ENCODE measurements at places on chromosomes 1 and 21.

GRCh38 chr1:97832481-97832880, 88.4 kb downstream of the DPYD start:
- DNase-seq: no peak

DNA sequence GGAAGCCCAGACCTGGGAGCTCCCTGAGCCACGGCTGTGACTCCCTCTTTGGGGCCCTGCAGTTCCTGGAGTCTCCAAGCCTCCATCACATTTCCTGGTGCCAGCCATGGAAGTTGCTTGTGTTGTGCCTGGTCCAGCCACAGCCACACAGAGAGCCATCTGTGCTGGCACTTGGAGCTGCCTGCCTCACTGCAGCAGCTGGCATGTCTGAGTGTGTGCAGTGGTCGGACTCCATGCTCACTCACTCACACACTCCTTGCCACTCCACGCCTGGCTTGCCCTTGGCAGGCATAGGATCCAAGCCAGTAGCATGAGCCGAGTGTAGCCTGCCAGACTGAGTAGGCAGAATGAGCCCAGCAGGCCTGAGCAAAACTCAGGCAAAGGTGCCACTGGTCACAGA, 516.3 kb upstream of the BEND5 start:
- no peak for DNase-seq

DNA sequence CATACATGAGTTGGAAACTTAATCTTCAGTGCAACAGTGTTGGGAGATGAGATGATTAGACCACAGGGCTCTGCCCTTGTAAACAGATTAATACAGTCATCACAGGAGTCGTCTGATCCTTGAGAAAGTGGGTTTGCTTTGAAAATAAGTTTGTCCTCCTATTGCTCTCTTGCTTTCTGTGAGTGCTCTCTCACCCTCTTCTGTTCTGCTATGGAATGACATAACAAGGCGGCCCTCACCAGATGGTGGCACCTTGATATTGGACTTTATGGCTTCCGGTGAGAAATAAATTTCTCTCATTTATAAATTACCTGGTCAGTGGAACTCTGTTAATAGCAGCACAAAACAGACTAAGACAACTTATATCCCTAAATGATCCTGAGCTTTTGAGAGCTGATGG, 353.6 kb downstream of the BRINP3 start:
- no peak for DNase-seq

- no peak for DNase-seq
Measured at GRCh38 chr1:101816262-101816661, 180.5 kb downstream of the OLFM3 start.

DNA sequence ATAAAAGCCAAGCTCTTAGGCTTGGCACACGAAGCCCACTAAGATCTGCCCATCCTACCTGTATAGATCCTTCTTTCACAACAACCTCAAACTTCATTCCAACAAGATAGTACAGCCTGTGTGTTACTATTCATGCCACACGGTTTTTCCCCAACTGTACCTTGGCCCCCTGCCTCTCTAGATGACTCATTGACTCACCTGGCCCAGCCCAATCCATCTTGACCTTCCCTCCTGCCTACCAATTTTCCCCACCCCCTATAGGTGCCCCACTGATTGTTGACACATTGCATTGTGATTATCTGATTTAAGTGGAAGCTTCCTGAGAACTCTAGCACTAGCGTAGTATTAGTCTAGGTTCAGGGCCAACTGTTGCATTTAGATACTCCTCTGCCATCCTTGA, 2.0 kb upstream of the CD101 start:
- no peak for DNase-seq

GRCh38 chr1:99950486-99950885, 19.3 kb upstream of the SLC35A3 start:
- no peak for DNase-seq

DNA sequence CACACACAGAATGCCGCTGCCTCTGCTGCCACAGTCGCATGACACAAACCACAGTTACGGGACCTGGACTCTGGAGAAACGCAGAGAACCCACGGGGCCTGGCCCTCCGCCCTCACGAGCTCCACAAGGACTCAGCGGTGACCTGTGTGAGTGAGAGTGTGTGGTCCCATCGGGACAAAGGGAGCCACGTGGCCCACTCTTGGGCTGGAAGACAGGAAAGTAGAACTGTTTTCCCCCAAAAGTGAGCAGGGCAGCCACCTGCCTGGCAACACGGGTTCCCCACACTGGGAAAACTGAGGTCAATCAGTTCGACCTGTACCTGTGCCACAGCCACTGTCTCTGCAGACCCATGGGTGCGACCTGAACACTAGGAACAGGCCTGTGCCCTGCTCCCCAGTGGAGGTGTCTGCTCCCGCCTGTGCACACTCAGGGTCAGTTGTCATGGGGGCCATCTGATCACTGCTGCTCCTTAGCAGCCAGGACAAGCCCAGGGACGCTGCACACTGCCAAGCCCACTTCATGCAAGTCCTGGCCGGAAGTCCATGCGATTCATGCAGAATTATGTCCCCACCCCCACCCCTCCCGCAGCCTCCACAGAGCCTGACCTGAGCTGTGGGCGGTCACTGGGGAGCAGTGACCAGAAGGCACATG, 54.4 kb upstream of the ADARB1 start:
- DNase-seq: peak; percentile 33

DNA sequence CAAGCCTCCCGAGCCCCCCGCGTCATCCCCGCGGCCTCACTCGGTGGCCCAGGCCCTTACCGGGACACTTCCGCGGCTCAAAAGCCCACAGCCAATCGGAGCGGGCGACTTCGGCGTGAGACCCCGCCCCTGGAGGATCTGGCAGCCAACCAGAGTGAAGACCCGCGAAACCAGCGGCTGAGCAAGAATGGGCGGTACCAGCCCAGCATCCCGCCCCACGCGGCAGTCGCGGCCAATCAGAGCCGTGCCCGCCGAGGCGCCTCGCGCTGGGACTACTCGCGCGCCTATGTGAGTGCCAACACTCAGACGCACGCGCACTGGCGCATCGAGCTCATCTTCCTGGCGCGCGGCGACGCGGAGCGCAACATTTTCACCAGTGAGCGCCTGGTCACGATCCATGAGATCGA, 22.5 kb downstream of the DISP3 start:
- peak; percentile 71 for DNase-seq

DNA sequence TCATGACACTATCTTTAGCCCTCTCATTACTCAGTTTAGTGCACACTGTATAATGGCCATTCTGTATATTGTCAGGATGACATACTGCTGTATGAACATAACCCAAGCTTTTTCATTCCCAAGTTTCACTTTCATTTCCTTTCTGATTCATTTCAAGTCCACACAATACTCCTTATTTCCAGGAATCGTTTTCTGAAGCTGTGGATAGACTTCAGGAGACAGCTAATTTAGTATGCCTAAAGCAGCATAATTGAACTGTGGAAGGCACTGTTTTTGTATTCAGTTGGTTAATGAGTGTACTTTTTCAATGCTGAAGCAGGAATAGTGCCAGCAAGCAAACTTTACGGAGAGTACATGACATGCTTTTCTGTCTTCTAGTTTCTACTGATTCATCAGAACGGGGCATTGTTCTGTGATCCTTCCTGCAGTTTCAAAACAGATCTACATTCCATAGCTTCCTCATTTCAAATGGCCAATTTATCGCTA, 578.5 kb upstream of the ZP4 start:
- DNase-seq: no peak

DNA sequence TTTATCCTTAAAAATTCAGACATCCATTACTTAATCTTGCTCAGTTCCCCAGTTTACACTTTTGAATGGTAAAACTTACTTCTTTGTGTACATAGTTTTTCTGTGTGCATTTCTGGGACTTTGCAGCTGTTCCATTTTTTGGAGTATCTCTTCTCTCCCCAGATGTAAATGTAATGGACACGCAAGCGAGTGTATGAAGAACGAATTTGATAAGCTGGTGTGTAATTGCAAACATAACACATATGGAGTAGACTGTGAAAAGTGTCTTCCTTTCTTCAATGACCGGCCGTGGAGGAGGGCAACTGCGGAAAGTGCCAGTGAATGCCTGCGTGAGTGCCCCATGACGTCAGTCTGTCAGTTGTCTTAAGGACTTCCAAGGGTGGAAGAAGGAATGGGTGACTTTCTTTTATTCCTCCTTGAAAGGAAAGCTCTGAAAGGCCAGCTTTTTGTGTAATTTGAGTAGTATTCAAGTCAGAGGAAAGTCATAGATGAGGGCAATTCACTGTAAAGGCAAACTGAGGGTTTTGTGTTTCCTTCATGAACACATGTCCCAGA, 75.7 kb upstream of the LAMC2 start:
- no peak for DNase-seq

DNA sequence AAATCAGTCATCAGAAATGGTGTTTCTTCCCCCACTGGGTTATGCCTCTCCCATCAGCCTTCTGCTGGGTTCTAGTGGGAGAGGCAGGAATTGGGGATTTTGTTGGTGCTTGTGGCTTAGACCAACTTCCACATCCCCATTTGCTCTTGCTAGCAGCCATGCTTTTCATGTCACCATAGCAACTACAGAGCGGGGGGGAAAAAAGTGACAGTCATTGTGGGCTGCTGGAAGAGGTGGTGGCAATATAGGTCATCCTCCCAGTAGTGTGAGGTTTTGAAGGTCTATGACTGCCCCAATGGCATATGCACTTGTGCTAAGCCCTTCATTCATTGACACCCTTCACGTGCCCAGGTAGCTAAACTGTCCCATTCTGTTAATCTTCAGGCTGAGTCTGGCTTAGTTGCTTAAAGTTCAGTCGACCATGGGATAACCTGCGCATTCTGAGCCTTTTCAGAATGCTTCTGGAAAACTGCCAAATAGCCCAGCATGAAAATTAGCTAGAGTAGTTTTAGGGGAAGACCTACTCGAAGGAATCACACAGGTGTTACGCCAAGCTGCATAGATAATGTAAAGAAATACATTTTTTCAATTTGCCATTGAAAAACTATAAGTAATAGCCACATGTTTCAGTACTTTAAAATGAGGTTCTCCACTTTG, 53.7 kb upstream of the ZNF326 start:
- DNase-seq: no peak

DNA sequence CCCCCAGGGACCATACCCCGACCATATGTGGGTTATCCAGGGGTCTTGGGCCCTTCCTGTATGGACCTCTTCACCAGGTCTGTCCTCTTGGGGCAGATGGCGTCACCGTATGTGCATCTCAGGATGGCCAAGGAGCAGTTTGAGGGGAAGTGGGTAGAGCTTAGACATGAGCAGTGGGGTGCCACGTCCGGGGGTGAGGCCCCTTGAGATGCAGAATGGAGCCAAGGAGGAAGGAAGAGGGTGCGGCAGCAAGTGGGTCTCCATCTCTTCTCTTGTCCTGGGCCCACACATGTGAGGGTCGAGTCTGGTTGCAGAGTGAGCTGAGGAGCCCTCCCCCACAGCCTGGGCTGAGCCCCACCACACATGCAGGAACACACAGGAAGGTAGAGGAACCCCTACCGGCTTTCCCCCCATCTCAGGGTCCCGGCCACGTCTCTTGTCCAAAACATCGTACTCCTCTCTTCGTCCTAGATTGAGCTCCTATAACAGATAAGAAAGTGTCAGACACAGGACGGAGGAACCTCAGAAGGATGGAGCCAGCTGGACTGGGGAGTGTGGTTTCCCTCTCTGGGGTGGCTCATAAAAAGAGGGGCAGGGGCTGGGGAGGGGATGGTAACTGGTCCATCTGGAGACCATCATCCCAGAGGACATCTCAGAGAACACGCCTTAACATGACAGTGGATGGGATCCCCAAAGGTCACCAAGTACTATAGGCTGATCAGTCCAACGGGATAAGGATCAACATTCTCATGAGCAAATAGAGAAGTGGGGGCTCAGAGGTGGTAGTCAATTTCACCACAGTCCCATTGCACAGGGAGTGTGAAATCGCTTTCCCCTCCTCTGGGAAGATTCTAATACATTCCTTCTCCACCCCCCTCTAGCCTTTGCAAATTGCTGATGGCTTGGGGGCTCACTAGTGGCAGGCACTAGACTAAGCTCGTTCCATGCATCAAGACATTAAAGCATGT, 79.9 kb downstream of the CD247 start:
- no peak for DNase-seq

All from H7 (cell line).